EH (cell line): ENCODE measurements at places on chromosomes 7 and 10.

DNA sequence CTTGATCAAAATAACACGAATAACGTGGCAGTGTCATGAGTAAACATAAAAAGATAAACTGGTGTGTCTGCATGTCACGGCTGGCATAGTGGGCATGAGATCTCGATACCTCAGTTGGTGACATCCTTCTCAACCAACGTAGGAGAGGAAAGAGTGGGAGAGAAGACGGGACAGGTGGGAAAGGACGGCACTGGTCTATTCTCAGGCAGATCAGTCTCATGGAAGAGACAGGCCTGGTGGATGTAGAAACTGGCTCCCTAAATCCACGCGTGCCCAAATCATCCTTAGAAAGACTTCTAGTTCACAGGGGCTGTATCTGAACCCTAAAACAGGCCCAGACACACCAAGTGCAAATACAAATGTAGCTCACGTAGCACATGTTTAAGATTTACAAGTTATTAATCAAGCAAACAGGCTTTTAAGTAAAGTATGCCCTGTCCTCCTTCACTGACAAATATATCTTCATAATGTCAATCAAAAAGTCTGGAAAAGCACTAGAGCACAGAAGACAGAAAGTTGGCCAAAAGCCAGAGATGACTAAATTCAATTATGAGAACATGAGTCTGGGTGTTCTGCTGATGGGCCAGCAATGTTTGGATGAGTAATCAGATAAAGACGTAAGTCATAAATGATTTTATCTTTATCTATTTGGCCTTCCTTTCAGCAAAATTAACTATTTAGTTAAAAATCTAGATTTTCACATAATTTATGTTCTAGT, 56.3 kb downstream of the SFMBT2 start:
- DNase-seq, result peak; percentile 10

- DNase-seq, result no peak
These were observed 362.3 kb downstream of the GATA3 start for GRCh38 chr10:8416760-8417159.

DNA sequence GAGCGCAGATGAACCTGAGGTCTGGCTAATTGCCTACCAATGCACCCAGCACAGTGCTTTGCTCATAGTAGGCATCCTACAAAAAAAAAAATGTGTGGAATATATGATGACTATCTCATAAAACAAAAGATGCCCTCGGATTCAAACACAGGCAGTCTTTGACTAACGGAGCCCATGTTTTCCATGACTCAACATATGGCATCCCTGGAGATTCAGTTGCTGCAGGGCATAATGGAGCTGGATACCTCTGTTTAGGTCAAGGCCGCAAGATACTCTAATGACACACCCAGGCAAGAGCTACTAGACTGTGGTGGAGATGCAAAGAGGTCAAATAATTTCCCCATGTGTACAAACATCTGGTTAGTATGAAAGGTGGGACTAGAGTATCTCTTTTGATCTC, 16.3 kb downstream of the CUBN start:
- DNase-seq, result peak; percentile 73

DNA sequence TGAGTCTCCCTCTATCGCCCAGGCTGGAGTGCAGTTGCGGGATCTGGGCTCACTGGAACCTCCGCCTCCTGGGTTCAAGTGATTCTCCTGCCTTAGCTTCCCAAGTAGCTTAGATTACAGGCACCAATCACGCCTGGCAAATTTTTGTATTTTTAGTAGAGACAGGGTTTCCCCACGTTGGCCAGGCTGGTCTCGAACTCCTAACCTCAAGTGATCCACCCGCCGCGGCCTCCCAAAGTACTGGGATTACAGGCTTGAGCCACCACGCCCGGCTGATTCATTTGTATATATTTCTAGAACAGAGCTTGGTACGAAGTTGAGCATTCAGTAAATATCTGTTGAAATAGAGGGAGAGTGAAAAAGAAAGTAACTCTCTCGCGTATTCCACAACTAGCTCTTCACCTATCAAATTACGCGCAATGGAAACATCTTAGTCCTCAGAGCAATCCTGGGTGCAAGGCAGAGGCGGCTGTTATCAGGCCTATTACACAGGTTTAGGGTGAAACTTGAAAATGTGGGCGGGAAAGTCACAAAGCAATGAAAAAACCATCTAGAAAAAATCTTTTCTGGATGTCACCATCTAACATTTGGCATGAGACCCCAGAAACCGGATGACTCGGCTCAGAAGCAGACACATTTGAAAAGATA, 707 bp upstream of the GHITM start:
- DNase-seq, result no peak
